ENCODE measurements at places on chromosomes 3 and 15. TPM values are rescaled to one million over a fixed set of nuclear protein-coding genes. Genes with fewer than 3 reads are reported as not detected.
A peak's percentile ranks its signal among the peaks of the same experiment; 100 is the strongest.

The NEO1 gene
- total RNA-seq: 135 TPM

- H3K27ac ChIP-seq: peak overlapping the region; percentile 94
- DNase-seq: peak; percentile 59
- no peaks in the 10 kb centered on the region for H3K27me3 ChIP-seq
- peaks cover 24% of the 10 kb centered on the region for H3K4me1 ChIP-seq
- H3K36me3 ChIP-seq: peaks cover 42% of the 10 kb centered on the region
- peak overlapping the region; percentile 76 for H3K4me3 ChIP-seq
Measured at GRCh38 chr3:101466465-101467309, 46.3 kb downstream of the SENP7 start.

The CALML4 gene
- total RNA-seq: 8.3 TPM

DNA sequence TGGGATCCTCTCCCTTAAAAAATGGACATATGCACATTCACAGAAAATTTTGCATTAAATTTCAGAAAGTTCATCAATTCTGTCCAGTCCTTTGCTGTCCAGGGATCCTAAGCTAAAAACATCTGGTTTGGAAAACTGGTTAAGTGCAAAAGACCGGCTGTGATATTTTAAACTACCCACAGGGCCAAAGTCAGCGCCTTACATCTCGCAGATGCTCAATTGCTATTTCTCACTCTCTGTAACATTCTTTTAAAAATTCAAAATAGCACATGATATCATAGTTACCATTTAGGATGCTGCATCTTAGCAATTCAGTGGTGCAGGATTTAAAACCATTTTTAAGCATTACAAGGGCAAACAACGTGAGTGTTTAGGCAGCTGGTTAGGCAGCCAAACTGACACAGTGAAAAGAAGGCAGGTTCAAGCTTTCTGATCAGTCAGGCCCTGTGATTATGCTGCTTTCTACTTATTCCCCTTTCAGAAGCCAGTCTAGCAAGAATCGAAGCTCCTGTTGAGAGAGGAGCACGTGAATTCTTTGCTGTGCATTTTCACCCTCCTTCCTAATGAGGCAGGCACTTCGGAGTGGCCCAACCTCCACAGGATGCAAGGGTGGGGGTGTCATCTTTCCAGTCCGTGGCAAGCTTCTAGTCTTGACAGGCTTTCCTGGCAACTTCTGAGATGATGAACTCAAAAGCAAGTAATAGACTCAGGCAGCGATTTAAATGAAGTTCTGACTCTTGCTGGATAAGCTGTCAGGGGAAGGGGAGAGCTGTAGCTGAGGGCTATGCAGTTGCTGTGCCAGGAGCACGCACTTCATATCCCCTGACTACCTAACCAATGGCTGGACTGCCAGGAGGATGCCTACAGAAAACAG is 8.8 kb downstream of the PRICKLE2 start:
- H3K4me1 ChIP-seq: peaks cover 68% of the 10 kb centered on the region
- H3K27ac ChIP-seq: peak overlapping the region; percentile 84
- H3K36me3 ChIP-seq: no peaks in the 10 kb centered on the region
- H3K4me3 ChIP-seq: no peak overlapping the region

The GOLGA8H gene
- 0.51 TPM for total RNA-seq

DNA sequence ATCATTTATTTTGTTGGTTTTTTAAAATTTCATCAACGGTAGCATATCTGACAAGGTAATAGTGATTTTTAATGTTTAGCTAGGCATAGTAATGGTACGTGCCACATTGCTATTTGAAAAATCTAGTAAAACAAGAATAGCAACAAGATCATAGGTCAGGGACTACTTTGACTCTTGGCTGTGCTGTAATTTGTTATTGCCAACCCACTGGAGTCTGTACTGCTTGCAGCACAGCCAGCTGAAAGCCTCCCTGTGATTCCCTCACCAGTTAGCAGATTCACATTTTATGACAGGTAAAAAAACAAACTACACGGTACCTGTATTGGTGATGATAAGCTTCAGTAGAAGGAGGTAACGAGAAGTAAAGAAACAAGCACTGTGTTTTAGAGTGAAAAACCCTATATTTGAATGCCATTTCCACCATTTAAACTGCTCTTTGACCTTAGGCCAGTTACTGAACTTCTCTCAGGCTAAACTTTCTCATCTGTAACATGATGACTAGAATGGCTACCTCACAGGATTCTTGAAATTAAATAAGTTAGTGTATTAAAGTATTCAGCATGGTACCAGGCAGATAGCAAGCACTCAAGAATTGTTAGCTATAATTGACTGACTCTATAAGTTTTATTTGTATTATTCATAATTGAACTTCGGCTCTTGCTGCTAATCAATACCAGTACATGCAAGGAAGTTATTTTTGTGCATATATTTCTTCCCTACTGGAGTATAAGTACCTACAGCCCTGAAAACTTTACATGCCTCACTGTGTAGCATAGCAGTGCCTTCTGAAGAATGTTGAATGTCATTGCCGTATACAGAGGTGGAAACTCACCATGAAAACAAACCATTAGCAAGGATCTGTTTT is 16.1 kb downstream of the FILIP1L start:
- peaks cover 4% of the 10 kb centered on the region for H3K36me3 ChIP-seq
- peak overlapping the region; percentile 35 for H3K27ac ChIP-seq
- no peaks in the 10 kb centered on the region for H3K27me3 ChIP-seq
- no peak for DNase-seq
- peaks cover 23% of the 10 kb centered on the region for H3K4me1 ChIP-seq
- no peak overlapping the region for H3K4me3 ChIP-seq

The LRRIQ4 gene
- 0.11 TPM for total RNA-seq

- no peaks in the 10 kb centered on the region for H3K36me3 ChIP-seq
- no peaks in the 10 kb centered on the region for H3K27me3 ChIP-seq
- peaks cover 21% of the 10 kb centered on the region for H3K4me1 ChIP-seq
- DNase-seq: no peak
Measured at GRCh38 chr3:61663356-61664104, 102.2 kb downstream of the PTPRG start.

DNA sequence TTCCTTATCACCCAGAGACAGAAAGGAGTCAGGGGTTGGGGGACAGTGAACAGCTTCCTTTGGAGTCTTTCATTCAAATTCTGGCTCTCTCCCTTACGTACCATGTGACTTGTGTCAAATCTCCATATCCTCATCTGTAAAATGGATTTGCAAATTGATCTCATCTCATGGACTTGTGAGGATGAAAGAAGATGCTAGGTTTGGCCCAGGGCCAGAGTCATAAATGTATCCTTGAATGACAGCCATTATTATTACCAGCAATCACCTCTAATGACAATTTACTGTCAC is 67.8 kb upstream of the POLG start:
- H3K4me3 ChIP-seq: no peak overlapping the region
- H3K4me1 ChIP-seq: peaks cover 11% of the 10 kb centered on the region
- H3K27me3 ChIP-seq: peaks cover 98% of the 10 kb centered on the region
- no peak overlapping the region for H3K27ac ChIP-seq
- no peak for DNase-seq
- H3K36me3 ChIP-seq: no peaks in the 10 kb centered on the region

The EPHA6 gene
- total RNA-seq: 39.5 TPM

- H3K4me1 ChIP-seq: peaks cover 40% of the 10 kb centered on the region
- peaks cover 4% of the 10 kb centered on the region for H3K36me3 ChIP-seq
- no peak overlapping the region for H3K4me3 ChIP-seq
- no peaks in the 10 kb centered on the region for H3K27me3 ChIP-seq
Measured at GRCh38 chr15:35827911-35828310, 281.9 kb upstream of the DPH6 start.

DNA sequence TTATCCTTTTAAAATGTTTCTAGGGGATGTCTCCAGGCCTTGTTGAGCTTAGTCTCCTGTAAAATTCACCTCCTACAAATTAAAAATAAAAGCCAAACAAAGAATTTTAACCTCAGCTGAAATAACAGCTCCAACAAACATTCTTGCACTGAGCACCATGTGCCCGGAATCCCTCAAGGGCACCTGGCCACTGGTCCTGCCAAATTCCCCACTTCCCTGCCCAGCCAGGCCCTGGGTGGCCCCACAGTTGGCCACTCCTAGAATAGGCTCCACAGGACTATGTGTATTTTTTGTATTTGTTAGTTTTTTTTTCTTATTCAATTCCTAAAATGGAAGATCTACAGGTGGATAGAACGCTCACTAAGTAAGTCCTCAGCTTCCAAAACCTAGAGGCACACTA is 33.1 kb upstream of the PLA2G4E start:
- peaks cover 16% of the 10 kb centered on the region for H3K4me1 ChIP-seq
- H3K27me3 ChIP-seq: peaks cover 30% of the 10 kb centered on the region
- DNase-seq: no peak
- no peaks in the 10 kb centered on the region for H3K36me3 ChIP-seq

- no peak overlapping the region for H3K4me3 ChIP-seq
- no peak for DNase-seq
- peaks cover 11% of the 10 kb centered on the region for H3K4me1 ChIP-seq
- no peaks in the 10 kb centered on the region for H3K27me3 ChIP-seq
- H3K36me3 ChIP-seq: peaks cover 6% of the 10 kb centered on the region
Measured at GRCh38 chr15:101167753-101168462, 83.9 kb downstream of the CHSY1 start.

The ROBO2 gene
- 82.4 TPM for total RNA-seq

The MOBP gene
- not detected for total RNA-seq

- no peak overlapping the region for H3K4me3 ChIP-seq
- no peak for DNase-seq
- H3K27ac ChIP-seq: no peak overlapping the region
- H3K36me3 ChIP-seq: peaks cover 21% of the 10 kb centered on the region
- H3K4me1 ChIP-seq: no peaks in the 10 kb centered on the region
Measured at GRCh38 chr3:53230041-53230621, 25.7 kb downstream of the TKT start.

The ARL14 gene
- total RNA-seq: not detected

The ZNF770 gene
- 77.8 TPM for total RNA-seq

The SLC6A6 gene
- total RNA-seq: 21.2 TPM
